HS-27A (cell line): ENCODE measurements at places on chromosomes 4 and X.

- no peak for DNase-seq
These were observed 64.5 kb downstream of the CDS1 start for GRCh38 chr4:84647312-84647884.

- DNase-seq, result no peak
These were observed 1206.5 kb upstream of the PABPC4L start for GRCh38 chr4:135408109-135408508.

DNA sequence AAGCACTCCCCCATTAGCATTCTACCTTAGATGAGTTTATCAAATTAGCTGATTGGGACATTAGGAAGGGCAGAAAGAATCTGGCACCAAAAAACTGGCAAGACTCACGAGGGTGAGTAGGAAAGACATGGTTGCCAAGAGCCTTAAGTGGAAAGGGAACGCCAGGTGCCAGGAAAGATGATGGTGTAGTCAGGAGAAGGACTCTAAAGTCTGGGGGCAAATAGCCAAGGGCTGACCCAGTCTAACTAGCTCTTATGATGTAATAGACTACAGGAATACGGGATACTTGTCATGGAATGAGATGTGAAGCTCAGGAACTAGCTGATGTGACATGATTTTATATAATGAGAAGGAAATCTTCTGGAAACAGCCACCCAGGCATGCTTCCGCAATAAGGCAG lies 94.8 kb downstream of the MBNL3 start:
- DNase-seq, result no peak

GRCh38 chr4:159542296-159542695 lies 439.4 kb downstream of the RAPGEF2 start:
- DNase-seq, result no peak

DNA sequence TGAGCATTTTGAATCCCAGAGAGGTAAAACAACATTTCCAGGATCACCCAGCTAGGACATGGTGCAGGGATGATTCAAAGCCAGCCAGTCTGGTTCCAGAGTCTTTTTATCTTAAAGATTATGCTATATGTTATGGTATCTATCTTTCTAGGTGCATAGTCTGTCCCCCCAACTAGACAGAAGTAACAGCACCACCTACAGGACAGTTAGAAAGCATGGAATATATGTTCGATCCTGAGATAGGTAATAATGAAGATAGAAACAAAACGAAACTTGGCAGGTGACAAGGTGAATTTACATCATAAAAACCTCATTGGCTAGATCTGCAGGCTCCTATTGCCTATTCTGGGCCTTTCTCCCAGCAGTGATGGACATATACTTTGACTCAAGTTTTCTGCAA lies 723.2 kb downstream of the SMARCA1 start:
- DNase-seq, result no peak

GRCh38 chr4:54553001-54553400 lies 104.8 kb upstream of the KIT start:
- peak; percentile 41 for DNase-seq

- no peak for DNase-seq
These were observed 22.4 kb upstream of the ARMCX4 start for GRCh38 chrX:101462892-101463291.

- DNase-seq, result no peak
These were observed 179.4 kb downstream of the AFAP1 start for GRCh38 chr4:7760228-7760627.

DNA sequence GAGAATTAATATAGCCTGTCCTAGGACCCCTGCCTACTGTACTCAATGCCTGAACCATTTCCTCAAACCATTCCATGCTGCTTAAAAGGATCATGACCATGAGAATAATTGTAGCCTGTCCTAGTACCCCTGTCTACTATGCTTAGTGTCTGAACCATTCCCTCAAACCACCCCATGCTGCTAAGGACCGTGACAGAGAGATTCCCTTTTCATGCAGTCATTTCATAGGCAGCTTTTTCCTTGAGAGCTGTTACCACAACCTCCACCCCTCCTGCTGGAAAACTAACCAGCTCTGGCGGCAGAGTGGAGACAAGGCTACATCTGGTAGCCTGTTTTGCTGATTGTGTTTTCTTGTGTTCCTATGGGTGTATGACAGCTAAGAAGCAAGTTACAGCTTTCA lies 174.9 kb upstream of the SMARCAD1 start:
- DNase-seq, result no peak

- no peak for DNase-seq
These were observed 135.5 kb downstream of the ARHGAP24 start for GRCh38 chr4:85610450-85610849.

GRCh38 chr4:151407466-151408379 lies 1.3 kb upstream of the FHIP1A start:
- no peak for DNase-seq

DNA sequence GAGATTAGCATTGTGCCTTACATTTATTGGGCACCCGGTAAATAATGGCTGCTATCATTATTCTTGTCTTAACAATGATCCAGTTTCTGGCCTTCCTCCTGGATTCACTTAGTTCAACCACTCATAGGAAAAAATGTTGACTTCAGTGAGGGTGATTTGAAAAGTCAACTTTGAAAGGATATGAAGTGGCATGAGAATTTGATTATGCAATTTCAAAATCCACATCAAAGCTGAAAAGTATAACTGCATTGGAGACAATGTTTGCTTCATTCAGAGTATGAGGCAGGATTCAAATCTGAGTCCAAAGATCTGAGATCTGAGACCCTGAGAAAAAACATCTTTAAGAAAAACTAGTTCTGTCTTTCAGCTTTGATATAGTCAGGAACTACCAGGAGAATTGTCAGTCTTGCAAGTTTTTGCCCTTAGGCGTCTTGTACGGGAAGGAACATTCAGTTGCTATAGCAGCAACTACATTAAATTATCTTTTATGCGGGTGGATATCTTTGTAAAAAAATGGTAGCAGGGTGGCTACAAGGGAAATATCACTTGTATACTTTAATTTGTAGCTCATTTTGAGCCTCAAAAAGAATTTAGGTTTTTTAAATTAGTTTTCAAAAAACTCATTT lies 587.5 kb upstream of the LCORL start:
- DNase-seq, result no peak

GRCh38 chr4:163087805-163088204 lies 78.9 kb downstream of the NAF1 start:
- no peak for DNase-seq

- DNase-seq, result no peak
These were observed 37.2 kb downstream of the TBC1D9 start for GRCh38 chr4:140719022-140719421.

GRCh38 chrX:149762696-149763614 lies 10.9 kb upstream of the HSFX1 start:
- DNase-seq, result no peak

DNA sequence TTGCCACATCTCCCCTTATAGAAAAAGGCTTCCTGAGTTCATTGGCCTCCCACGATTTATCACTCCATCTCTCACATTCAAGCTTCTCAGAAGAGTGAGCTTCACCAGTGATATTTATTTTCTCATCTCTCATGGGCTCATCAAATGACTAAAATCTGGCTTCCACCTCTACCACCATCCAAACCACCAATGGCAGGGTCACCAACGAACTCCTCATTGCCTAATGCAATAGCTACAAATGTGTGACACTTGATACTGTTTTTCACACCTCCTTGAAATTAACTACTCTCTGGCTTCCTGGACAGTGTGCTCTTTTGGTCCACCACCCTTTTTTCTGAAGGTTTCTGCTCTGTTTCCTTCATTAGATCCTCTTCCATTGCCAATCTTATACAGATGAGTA lies 129.0 kb downstream of the SH2D1A start:
- no peak for DNase-seq

DNA sequence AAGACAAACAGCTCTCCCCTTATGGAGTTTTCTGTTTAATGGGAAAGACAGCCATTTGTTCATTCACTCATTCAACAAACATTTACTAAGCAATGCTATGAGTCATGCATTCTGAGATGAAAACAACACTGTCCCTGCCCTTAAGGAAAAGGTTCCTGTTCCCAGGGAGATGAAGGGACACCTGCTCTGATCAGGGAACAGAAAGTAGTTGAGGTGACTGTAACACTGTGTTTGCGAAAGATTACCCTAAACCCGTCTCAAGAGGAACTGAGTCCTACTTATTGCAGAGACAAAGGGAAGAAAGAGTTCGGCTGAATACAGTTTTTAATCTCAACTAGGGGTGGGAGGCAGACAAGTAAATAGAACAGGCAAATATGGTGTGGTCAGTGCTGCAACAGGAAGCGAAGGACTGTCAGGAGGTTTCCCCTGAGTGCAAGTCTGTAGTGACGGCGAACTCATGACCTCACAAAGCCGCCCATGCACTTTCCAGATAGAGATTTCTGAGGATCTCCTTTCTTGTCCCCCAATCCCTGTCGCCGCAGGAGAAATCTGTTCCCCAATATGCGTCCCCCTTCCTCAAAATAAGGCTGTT lies 712 bp downstream of the STX18 start:
- no peak for DNase-seq
